ENCODE measurements at places on chromosomes 12 and 14.

DNA sequence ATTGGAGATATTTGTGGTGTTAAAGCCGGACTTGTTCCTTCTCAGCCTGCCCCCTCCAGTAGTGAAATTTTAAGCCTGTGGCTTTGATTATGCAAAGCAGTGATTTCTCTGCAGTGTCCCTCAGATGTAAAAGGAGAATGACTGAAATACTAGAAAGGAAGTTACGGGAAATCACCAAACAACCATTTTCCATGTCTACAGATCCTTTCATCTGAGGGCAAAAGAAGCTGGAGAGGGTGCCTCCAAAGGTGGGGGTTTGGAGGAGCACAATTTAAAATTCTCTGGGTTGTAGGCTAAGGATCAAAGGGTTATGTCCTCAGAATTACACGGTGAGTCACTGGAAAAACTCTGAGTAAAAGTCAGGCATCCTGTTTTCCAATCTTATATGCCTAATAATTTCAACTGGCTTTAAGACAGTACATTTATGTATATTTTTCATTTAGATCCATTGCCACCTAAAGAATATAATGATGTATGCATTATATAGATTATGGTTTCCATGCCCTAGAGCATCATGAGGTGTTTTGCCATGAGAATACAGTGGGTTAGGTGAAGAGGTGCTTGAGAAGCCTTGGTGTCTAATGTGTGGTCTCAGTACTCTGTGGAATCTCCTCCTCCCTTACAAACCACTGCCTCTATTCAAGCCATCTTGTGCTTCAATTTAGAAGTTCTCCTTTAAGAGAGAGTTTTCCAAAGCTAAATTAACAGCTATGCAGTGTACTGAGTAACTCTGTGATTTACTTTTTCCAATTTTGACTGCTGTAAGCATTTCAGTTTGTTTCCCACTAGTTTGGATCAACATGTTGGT is 362.1 kb downstream of the RAD51B start:
- no peak for DNase-seq

DNA sequence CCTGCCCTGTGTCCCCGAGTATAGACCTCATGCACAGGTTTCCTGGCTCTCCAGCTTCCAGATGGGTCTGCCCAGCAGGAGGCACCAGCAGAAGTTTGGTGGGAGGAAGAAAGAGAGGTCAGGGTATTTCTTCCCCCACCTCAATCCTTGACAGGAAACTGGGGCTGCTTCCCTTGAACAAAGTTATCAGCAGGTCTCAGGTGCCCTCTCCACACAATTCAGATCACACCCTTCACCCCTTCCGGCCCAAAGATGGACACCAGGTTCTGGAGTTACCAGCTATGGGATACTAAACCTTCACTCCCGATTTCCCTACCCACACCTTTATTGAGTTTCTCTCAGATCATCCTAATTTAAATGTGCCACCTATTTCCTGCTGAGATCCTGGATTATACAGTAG is 1.2 kb downstream of the SART3 start:
- no peak for DNase-seq

GRCh38 chr14:98959410-98959809 is 312.6 kb downstream of the BCL11B start:
- no peak for DNase-seq

DNA sequence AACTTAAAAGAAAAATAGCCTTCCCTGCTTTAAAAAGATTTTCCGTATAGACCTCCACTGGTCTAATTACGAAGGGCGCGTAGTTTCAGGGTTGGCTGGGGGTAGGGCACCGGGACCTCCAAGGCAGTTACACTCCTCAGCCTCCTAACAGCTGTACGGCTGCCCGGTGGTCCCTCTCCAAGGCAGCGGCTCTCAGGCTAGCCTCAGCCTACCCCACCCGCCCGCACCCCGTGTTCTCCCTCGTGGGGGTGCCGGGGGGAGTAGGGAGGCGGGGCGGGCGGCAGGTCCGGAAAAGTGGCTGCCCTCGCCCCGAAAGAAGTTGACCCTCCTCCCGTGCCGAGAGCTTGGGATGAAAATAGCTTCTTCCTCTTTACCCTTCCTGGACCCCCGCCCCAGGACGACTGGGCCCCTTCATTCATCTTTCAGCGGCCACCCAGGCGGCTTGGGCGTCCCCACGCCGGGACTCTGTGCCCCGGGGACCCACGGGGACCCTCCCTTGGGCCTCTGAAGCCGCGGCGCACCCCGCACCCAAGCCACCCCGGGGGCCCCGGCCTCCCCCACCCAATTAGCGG is 991 bp upstream of the RCOR1 start:
- no peak for DNase-seq

DNA sequence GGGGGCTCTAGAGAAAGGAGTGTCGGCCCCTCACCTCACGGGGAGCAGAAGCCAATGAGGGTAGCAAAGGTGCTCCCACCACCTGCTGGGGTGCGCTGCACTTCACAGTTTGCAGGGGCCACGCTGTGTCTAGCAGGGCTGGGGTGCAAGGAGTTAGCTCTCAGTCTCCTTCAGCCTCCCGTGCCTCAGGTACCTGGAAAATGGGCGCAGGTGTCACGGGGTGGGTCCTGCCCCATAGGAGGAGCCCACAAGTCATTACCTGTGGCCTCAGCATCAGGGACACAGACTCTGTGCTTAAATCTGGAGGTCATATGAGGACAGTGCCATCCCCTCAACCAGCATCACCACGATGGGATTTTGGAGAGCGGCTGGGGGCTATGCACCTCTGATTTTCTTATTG is 326.7 kb downstream of the ADGRD1 start:
- DNase-seq: no peak

GRCh38 chr12:69583203-69583602 is 2.1 kb upstream of the CCT2 start:
- no peak for DNase-seq

GRCh38 chr14:95431199-95432143 is 85.0 kb downstream of the SYNE3 start:
- DNase-seq: no peak

DNA sequence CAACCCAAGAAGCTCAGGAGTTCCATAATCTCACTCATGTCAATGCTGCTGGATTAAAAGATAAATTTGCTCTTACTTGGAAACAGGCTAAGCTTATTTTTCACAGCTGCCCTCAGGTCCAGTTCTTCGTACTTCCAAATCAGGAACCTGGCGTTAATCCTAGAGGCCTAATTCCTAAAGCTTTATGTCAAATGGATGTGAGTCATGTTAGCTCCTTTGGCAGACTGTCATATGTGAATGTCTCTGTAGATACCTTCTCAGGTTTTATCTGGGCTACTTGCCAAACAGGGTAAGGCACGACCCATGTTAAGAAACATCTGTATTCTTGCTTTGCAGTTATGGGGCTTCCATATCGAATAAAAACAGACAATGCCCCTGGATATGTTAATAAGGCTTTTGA is 504.6 kb downstream of the ALG10 start:
- no peak for DNase-seq

- peak; percentile 28 for DNase-seq
Measured at GRCh38 chr12:45730348-45731189, 1.1 kb downstream of the ARID2 start.

DNA sequence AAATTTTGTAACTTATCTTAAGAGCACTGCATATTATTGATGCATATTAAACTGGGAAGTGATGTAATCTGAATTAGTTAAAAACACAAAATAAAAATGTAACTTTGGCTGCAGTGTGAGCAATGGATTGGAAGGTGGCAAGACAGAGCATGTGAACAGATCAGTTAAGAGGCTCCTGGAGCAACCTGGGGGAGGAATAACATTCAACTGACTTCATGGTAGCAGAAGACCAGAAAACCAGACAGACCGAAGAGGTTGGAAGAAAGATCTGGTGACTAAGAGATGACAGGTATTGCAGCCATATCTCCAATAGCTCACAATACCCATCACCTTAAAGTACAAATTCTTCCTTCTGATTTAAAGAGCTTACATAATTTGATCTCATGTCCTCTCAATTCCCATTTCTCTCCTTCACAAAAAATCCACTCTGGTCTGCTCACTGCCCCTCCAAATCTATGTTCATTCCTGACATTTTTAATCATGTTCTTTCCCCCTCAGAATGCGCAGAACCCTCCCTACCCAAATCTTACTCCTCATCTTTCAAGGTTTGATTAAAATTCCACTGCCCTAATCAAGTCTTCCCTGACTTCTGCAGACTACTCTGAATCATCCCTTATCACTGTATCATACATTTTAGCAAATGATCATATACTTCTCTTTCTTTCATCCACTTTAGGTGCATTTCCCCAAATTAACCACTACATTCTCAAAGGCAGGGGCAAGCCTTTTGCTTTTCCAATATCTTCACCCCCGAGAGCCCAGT is 51.5 kb downstream of the DUSP16 start:
- no peak for DNase-seq

GRCh38 chr12:105420659-105421240 is 90.3 kb downstream of the C12orf75 start:
- DNase-seq: peak; percentile 35

- DNase-seq: no peak
Measured at GRCh38 chr14:104361921-104362681, 217.5 kb upstream of the C14orf180 start.

GRCh38 chr14:90518069-90518940 is 121.5 kb downstream of the CALM1 start:
- no peak for DNase-seq

DNA sequence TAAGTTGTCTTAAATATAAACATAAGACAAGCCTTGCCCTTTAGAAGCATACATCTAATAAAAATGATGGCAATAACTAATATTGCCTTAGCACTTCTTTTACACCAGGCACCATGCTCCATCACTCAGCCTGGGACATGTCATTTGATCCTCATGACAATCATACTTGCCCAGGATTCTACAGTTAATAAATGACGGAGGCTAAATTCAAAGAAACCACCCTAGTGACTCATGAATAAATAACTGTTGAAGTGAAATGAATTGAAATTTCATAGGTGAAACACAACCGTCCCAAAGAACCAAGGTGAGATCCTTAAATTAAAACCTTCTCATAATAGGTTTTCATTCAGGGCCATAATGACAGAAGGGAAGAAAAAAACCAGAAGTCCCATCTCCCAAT is 89.5 kb downstream of the GRIN2B start:
- no peak for DNase-seq

DNA sequence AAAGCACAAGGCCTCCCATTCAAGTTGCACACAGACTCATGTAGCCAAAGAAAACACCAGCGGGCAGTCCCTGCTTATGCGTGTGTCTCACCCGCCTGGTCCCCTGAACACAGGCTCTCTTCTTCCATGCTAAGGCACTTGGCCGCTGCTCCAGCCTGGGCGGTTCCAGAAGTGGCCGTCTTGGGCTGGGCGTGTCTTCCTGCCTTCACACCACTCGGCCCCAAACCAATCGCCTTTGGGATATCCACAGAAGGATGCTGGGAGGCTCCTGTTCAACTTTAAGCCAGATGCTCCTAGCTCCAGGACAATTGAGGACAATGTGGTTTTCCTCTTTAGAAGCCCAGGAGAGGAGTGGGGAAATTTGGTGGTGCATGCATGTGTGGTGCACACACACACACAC is 2.2 kb downstream of the SCARB1 start:
- no peak for DNase-seq

DNA sequence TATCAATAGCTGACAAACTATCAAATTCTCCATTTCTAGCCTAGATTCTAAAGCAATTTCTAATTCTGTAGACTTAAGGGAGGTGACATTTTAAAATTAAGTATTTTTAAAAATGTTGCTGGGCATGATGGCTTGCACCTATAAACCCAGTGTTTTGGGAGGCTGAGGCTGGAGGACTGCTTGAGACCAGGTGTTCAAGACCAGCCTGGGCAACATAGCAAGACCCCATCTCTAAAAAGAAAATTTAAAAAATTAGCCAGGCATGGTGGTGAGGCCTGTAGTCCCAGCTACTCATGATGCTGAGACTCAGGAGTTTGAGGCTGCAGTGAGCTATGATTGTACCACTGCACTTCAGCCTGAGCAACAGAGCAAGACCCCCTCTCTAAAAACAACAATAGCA is 15.1 kb downstream of the MGST1 start:
- no peak for DNase-seq

GRCh38 chr14:32514236-32514635 is 185.1 kb downstream of the AKAP6 start:
- no peak for DNase-seq

GRCh38 chr12:26239122-26239851 is 43.9 kb downstream of the SSPN start:
- DNase-seq: peak; percentile 64

GRCh38 chr12:64806593-64807460 is 17.6 kb upstream of the TBC1D30 start:
- no peak for DNase-seq

DNA sequence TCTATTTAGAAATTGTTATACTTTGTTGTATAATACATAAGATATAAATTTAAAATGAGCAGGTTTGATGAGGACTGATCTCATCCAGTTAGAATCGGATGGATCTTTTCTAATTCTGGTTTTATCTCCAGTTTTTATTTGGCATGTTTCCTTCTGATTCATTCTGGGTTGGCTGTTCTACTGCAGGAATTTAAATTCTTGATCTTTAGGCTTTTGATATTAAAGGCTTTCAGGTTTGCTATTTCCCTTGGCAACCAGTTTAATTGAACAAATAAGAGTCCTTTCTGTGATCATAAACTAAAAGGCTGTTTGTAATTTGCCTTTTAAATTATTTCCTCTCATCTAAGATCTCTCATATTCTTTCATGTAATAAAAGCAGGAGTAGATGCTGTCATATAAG is 83.4 kb downstream of the PDE6H start:
- DNase-seq: no peak

DNA sequence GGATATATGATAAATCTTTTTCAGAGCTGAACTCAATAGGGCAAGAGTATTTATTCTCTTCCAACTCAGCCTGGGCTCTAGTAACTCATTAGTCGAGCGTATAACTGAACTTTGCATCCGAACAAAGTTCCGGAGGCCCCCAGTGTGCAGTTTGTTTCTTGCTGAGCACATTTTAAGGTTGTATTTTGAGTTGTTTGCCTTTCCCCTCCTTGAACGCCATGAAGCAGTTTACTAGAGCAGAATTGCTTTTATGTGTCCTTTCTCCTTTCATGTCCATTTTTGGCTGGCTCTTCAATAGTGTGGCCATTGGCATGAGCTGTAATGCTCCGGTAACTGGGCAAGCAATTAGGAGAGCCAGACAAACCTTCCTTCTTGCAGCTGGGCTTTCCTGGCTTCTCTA is 105.3 kb downstream of the WIF1 start:
- no peak for DNase-seq

- no peak for DNase-seq
Measured at GRCh38 chr14:83287300-83287699, 1753.6 kb upstream of the SEL1L start.

DNA sequence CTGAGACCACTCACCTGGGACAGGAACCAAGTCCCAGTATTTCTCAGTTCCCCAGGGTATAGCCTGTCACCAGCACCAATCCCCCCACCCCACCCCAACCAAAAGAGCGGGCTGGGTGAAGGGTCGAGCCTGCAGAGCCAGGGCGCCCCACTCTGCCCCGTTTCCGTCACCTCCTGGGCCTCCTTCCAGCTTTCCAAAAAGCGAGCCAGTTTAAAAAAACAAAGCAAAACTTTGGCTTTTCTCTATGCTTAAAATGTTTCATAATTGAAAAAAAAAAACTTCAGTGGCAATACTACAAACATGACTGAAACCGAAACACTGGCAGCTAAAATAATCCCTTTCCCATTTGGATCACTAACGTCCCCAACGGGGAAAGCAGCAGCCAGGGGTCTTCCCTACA is 7.5 kb downstream of the CAMKK2 start:
- DNase-seq: no peak
